K562 (cell line): ENCODE measurements at places on chromosomes 12 and 14. TPM values are rescaled to one million over a fixed set of nuclear protein-coding genes. Genes with fewer than 3 reads are reported as not detected.
A peak's percentile ranks its signal among the peaks of the same experiment; 100 is the strongest.

GRCh38 chr12:118029166-118029565, 12.7 kb downstream of the RFC5 start:
- no peak for DNase-seq
- H3K36me3 ChIP-seq: peaks cover 94% of the 10 kb centered on the region
- H3K4me1 ChIP-seq: no peaks in the 10 kb centered on the region
- H3K27ac ChIP-seq: no peak overlapping the region

GRCh38 chr12:93019212-93019927, 90.3 kb upstream of the EEA1 start:
- no peaks in the 10 kb centered on the region for H3K36me3 ChIP-seq
- H3K27me3 ChIP-seq: no peaks in the 10 kb centered on the region
- DNase-seq: no peak
- no peak overlapping the region for H3K4me3 ChIP-seq
- H3K4me1 ChIP-seq: peaks cover 39% of the 10 kb centered on the region; the same call in 2 of the 3 replicates
- peak overlapping the region; percentile 63 for H3K27ac ChIP-seq

- no peaks in the 10 kb centered on the region for H3K36me3 ChIP-seq
- no peak overlapping the region for H3K27ac ChIP-seq
- H3K27me3 ChIP-seq: no peaks in the 10 kb centered on the region
- H3K4me3 ChIP-seq: no peak overlapping the region
- no peaks in the 10 kb centered on the region for H3K4me1 ChIP-seq
Observed at GRCh38 chr14:98456231-98456630, 815.8 kb downstream of the BCL11B start.

DNA sequence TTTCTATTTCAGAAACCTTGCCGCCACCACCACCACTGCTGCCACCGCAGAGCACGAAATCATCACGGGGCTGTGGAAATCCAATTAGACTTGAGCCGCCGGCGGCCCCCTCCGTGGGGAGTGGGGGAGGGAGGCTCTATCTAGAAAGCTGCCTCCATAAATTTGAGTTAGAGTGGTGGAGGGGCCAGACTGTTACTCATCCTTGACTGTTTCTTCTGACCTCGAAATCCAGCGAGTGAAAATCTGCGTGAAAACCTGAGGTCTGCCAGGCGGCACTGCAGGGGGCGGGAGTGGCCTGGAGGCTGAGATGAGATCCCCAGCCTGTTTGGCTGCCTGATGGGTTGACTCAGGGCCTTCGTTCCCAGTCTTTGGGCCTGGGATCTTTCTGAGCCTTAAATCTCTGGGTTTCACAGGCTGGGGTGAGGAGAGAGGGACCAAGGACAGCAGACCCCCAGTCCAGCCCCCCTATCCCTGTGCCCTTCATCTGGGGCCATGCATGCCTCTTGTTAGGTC, 29.9 kb downstream of the TSPAN9 start:
- DNase-seq: no peak
- no peak overlapping the region for H3K27ac ChIP-seq
- H3K4me3 ChIP-seq: no peak overlapping the region
- peaks cover 12% of the 10 kb centered on the region for H3K27me3 ChIP-seq

DNA sequence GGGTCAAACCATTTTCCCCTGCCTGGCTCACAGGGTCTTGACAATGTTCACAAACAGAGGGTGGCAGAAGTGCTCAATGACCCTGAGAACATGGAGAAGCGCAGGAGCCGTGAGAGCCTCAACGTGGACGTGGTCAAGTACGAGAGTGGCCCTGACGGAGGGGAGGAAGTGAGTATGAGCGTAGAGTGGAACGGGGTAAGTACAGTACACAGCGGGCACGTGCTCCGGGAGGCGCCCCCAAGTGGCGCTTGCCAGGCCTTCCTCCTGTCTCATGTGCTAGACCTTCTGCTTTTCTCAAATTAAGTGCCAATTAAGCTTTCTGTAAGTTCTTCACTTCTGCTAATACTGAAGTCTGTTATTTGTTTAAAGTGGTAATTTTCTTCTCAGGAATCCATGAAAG, 35.9 kb downstream of the XRCC3 start:
- DNase-seq: no peak

DNA sequence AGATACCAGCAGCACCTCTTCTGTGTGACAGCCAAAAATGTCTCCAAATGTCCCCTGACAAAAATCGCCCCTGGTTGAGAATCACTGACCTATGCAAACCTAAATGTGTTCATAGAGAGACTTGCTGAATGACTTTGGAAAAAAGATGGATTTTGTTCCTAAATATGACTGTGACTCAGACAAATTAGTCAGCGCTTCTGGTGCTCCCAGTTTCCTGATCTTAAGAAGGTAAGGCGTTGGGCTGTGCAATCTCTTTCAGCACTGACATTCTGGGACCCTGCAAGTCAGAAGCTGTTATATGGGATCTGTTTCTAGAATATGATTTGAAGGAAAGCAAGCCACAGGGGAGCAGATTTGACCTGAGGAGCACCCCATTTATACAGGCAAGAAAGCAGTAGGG, 90.6 kb upstream of the PWP1 start:
- DNase-seq: no peak
- no peaks in the 10 kb centered on the region for H3K27me3 ChIP-seq
- H3K27ac ChIP-seq: no peak overlapping the region
- H3K4me1 ChIP-seq: no peaks in the 10 kb centered on the region
- H3K36me3 ChIP-seq: no peaks in the 10 kb centered on the region
- H3K4me3 ChIP-seq: no peak overlapping the region

GRCh38 chr14:104509673-104510072, 69.9 kb upstream of the C14orf180 start:
- H3K4me1 ChIP-seq: no peaks in the 10 kb centered on the region
- peaks cover 16% of the 10 kb centered on the region; the same call in 1 of the 2 replicates for H3K27me3 ChIP-seq
- no peak overlapping the region for H3K4me3 ChIP-seq
- no peak for DNase-seq

GRCh38 chr12:72369423-72369959, 97.3 kb downstream of the TRHDE start:
- no peaks in the 10 kb centered on the region for H3K36me3 ChIP-seq
- H3K27me3 ChIP-seq: no peaks in the 10 kb centered on the region
- H3K4me1 ChIP-seq: no peaks in the 10 kb centered on the region
- no peak overlapping the region for H3K27ac ChIP-seq
- H3K4me3 ChIP-seq: no peak overlapping the region

- H3K27me3 ChIP-seq: 0 out of 2 replicates have a peak, but pooled peaks cover 14% of the 10 kb centered on the region
- no peak overlapping the region for H3K27ac ChIP-seq
- H3K4me3 ChIP-seq: peak overlapping the region; percentile 20; the same call in 1 of the 2 replicates
- H3K4me1 ChIP-seq: no peaks in the 10 kb centered on the region
- H3K36me3 ChIP-seq: no peaks in the 10 kb centered on the region
Observed at GRCh38 chr12:21941506-21942376, 515 bp upstream of the ABCC9 start.

DNA sequence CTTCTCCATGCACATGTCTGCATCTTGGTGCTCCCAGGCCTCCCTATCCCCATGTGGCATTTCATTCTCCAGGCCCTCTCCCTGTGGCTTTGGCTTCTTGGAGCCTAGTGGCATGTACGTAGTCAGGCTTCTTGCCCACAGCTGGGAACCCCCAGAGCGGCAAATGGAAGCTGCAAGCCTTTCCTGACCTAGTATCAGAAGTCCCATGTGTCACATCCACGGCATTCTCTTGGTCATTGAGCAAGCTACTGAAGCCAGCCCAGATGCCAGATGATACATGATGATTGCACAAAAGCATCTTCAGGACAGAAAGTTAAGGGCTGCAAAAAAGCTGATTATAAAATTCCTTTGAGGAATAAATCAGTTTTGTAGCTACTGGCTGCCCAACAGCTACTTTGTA, 154.9 kb downstream of the PELI2 start:
- no peaks in the 10 kb centered on the region; the same call in 1 of the 2 replicates for H3K27me3 ChIP-seq
- H3K4me1 ChIP-seq: no peaks in the 10 kb centered on the region
- H3K4me3 ChIP-seq: no peak overlapping the region
- H3K36me3 ChIP-seq: no peaks in the 10 kb centered on the region
- no peak overlapping the region for H3K27ac ChIP-seq

GRCh38 chr14:90924621-90925340, 108.6 kb upstream of the TTC7B start:
- H3K4me3 ChIP-seq: no peak overlapping the region
- H3K27ac ChIP-seq: no peak overlapping the region
- H3K27me3 ChIP-seq: no peaks in the 10 kb centered on the region
- no peak for DNase-seq

Gene LMBR1L
- total RNA-seq: 49.5 and 52.8 TPM in 2 replicates

Gene VRTN
- total RNA-seq: 0.09 and 0.11 TPM in 2 replicates

Gene COL2A1
- total RNA-seq: not detected in 2 replicates

Gene DDN
- total RNA-seq: 3.4 and 3.6 TPM in 2 replicates

Gene DAO
- not detected in 2 replicates for total RNA-seq

Gene NKX2-1
- 0.11 TPM in 1 of 2 replicates, not detected in the other for total RNA-seq

Gene MORN3
- total RNA-seq: 0.22 TPM in 2 replicates

Gene ZFHX2
- 0.11 and 0.22 TPM in 2 replicates for total RNA-seq

Gene ARHGDIB
- total RNA-seq: 51.1 and 55.8 TPM in 2 replicates
